ENCODE measurements at places on chromosomes 4 and X. TPM values are rescaled to one million over a fixed set of nuclear protein-coding genes. Genes with fewer than 3 reads are reported as not detected.

GRCh38 chrX:9291629-9292028 lies 173.2 kb upstream of the TBL1X start:
- no peak overlapping the region for H3K4me3 ChIP-seq
- H3K36me3 ChIP-seq: no peaks in the 10 kb centered on the region
- no peaks in the 10 kb centered on the region for H3K4me1 ChIP-seq
- H3K27ac ChIP-seq: no peak overlapping the region
- peak; percentile 77 for DNase-seq
- H3K27me3 ChIP-seq: peaks cover 41% of the 10 kb centered on the region

- DNase-seq: no peak
- no peaks in the 10 kb centered on the region for H3K27me3 ChIP-seq
- H3K4me1 ChIP-seq: peaks cover 5% of the 10 kb centered on the region
- H3K27ac ChIP-seq: no peak overlapping the region
- H3K4me3 ChIP-seq: no peak overlapping the region
- H3K36me3 ChIP-seq: peaks cover 5% of the 10 kb centered on the region
These were observed 12.7 kb downstream of the NUDT6 start for GRCh38 chr4:122909683-122910082.

DNA sequence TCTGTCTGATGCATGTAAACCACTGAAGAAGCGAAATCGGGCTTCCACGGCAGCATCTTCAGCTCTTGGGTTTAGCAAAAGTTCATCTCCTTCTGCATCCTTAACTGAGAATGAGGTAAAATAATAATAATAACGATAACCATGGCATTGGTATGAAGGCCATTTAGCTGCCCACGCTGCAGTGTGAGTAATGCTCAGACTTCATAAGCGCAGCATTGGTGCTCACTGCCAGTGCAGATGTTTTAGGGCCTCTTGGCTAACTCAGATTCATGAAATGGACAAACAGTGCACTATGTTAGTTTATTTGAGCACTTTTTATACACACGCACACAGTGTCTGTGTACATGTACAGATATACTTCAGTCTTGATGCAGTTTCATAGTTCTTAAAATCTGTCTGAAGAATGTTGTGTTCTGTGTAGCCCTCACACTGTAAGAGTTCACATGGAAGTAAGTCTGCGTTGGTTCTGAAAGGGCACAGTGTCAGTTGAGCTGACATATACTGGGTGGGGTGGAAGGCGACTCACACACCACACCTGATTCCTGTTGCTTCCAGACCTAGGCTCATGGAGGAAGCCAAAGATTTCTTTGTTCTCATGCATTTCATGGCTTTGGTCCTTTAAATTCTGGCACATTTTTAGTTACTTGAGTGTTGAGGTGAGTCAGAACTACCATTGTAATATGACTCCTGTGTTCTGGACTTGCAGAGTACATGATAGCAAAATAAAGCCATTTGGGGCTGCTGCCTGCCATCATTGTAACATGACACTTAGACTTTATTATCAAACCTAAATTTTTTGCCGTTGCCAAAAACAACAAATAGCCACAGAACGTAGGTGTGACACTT lies 68.7 kb downstream of the NSD2 start:
- no peak for DNase-seq

- H3K27me3 ChIP-seq: no peaks in the 10 kb centered on the region
- no peaks in the 10 kb centered on the region for H3K36me3 ChIP-seq
- no peaks in the 10 kb centered on the region for H3K4me1 ChIP-seq
These were observed 950.5 kb upstream of the HS3ST1 start for GRCh38 chr4:12379191-12379590.

DNA sequence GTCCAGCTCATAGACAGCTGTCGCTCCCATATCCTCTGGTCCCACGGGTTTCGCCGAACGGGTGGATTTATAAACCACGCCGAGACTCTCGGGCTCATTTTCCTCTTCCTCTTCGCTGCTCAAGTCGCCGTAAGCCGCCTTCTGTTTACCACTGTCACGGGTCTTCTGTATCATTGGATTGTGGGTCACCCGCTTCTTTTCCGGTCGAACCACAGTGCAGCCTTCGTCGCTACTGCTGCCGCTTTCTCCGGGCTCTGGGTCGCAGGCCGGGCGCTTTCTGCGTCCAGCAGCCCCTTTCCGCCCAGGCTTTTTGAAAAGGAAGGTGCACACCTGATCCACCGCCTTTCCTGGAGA lies 311 bp downstream of the RNF113A start:
- no peak for DNase-seq
- no peaks in the 10 kb centered on the region for H3K36me3 ChIP-seq
- no peaks in the 10 kb centered on the region for H3K27me3 ChIP-seq
- H3K4me3 ChIP-seq: peak overlapping the region; percentile 76
- H3K27ac ChIP-seq: peak overlapping the region; percentile 62

DNA sequence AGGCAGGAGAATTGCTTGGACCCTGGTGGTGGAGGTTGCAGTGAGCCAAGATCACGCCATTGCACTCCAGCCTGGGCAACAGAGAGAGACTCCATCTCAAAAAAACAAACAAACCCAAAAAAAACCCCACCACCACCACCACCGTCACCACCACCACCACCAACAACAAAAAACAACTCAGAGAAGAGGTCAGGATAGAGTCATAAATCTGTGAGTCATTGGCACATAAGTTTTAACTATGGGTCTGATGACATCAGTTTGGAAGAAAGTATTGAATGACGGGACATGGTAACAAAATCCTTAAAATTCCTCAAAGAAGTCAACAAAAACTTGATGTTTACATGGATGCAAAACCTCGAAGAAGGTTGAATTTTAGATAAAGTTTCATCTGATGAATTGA lies 288.0 kb upstream of the SFRP2 start:
- no peaks in the 10 kb centered on the region for H3K27me3 ChIP-seq
- H3K36me3 ChIP-seq: no peaks in the 10 kb centered on the region
- no peak overlapping the region for H3K27ac ChIP-seq
- no peak for DNase-seq

DNA sequence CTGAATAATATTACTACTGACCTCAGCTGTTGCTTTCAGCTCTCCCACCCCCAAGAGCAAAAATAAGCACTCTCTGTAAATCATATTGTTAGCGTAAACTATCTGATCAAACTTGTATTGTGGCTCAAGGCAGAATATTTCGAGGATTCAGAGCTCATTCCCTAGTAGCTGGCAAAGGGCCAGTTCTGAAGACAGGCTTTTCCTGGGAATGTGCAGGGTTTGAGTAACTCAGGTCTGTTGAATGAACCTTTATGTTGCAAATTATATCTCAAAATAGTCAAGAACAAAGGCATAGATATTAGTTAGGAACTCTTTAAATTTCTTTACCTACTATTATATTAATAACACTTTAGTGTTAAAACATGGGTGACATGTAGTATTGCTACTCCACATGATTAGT lies 454.9 kb downstream of the CCSER1 start:
- DNase-seq: no peak
- no peaks in the 10 kb centered on the region for H3K4me1 ChIP-seq
- H3K27me3 ChIP-seq: no peaks in the 10 kb centered on the region
- H3K36me3 ChIP-seq: no peaks in the 10 kb centered on the region
- H3K4me3 ChIP-seq: no peak overlapping the region

GRCh38 chr4:7747062-7747385 lies 192.6 kb downstream of the AFAP1 start:
- no peaks in the 10 kb centered on the region for H3K4me1 ChIP-seq
- no peaks in the 10 kb centered on the region for H3K27me3 ChIP-seq
- no peak for DNase-seq
- H3K36me3 ChIP-seq: no peaks in the 10 kb centered on the region

DNA sequence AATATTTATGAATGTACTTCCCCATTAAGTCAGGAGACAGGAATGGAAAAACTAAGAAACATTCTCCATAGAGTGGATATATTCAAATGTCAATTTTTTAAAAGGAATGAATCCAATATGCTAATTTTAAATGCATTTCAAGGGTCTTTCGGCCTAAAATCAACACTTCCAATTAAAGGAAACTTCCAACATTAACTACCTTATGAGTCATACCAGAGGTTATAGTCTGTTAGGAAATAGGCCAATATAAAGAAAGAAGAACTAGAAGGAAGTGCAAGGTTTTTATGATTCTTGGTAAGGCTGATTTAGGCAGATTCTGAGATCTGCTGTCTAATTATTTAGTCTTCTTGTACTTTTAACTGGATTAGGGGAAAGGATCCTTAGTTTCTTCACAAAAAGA lies 260.1 kb upstream of the EDNRA start:
- H3K27ac ChIP-seq: no peak overlapping the region
- no peak overlapping the region for H3K4me3 ChIP-seq
- H3K36me3 ChIP-seq: no peaks in the 10 kb centered on the region
- no peak for DNase-seq

DNA sequence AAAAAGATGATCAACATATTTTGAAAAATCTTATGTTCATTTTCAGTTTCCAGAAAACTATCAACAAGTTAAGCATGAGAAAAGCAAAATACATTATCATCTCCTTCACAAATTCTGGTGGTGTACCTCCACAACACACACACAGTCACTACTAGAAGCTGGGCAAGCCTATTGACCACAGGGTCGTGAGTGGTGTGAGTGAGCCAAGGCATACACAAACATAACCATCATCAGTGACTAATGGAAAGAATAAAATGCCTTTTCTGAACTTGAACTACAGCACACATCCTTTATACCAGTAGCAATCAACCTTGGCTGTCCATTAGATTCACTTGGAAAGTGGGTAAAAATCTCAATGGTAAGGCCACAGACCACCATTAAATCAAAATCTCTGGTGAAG lies 180.2 kb downstream of the FAM47B start:
- no peak overlapping the region for H3K27ac ChIP-seq
- H3K27me3 ChIP-seq: no peaks in the 10 kb centered on the region
- no peak for DNase-seq
- no peak overlapping the region for H3K4me3 ChIP-seq
- H3K36me3 ChIP-seq: no peaks in the 10 kb centered on the region
- H3K4me1 ChIP-seq: no peaks in the 10 kb centered on the region

DNA sequence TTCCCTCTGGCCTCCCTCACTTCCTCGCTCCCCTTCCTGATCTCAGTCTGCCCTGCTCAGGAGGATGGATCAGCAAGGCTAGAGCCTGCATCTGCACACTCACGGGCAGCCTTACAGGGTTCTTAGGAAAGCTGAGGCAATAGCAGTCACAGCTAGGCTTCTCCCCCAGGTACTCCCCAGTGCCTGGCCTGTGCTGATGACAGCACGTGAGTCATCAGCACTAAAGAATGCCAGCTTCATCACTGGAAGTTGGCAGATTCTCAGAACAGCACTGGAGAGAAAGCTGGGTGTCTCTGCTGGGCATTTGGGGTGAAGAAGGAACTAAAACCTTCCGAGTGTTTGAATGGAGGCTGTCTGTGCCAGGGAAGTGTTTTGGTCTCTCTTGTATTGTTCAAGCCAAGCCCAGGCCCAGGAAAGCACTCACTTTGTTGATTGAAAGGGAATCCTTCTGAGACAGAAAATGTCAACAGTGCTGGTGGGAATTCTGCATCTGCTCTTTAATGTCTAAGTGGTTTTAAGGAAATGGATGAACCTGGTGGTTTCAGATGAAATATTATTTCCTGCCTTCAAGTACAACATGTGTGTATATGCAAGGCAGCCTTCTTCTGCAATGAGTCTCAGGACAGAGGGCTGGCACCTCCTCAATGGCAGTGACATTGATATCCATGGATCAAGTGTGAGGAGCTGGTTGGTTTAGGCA lies 73.0 kb upstream of the SCOC start:
- no peak for DNase-seq
- no peak overlapping the region for H3K4me3 ChIP-seq
- no peak overlapping the region for H3K27ac ChIP-seq
- peaks cover 24% of the 10 kb centered on the region for H3K4me1 ChIP-seq

GRCh38 chr4:25223802-25224375 lies 9.9 kb upstream of the PI4K2B start:
- no peaks in the 10 kb centered on the region for H3K27me3 ChIP-seq
- DNase-seq: peak; percentile 44
- H3K4me1 ChIP-seq: no peaks in the 10 kb centered on the region

GRCh38 chr4:52704661-52705060 lies 45.6 kb upstream of the USP46 start:
- no peak overlapping the region for H3K27ac ChIP-seq
- H3K27me3 ChIP-seq: no peaks in the 10 kb centered on the region
- H3K4me3 ChIP-seq: no peak overlapping the region
- no peak for DNase-seq

DNA sequence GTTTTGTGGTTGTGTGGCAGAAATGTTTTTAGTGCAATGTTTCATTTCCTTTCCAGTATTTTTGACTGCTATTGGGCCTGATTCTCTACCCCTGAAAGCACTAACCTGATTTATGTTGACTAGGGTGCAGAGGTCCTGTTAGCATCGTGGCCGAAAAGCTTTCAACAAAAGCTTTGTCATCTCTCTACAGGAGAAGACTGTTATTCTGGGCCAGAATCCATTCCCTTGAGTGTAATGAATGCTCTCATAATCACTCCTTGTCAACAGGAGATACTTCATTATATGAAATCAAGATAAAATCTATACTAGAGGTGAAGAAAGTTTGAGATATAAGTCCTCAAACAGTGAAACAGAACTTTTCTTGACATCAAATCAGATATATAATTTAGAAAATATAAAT lies 195.5 kb downstream of the ZNF330 start:
- no peak for DNase-seq
- H3K27me3 ChIP-seq: no peaks in the 10 kb centered on the region
- H3K27ac ChIP-seq: no peak overlapping the region
- H3K36me3 ChIP-seq: no peaks in the 10 kb centered on the region

GRCh38 chr4:81919810-81920209 lies 448.1 kb upstream of the RASGEF1B start:
- no peaks in the 10 kb centered on the region for H3K27me3 ChIP-seq
- no peak overlapping the region for H3K27ac ChIP-seq
- DNase-seq: no peak
- H3K4me1 ChIP-seq: peaks cover 4% of the 10 kb centered on the region

GRCh38 chrX:153969904-153970356 lies 1.7 kb downstream of the HCFC1 start:
- H3K4me1 ChIP-seq: peaks cover 21% of the 10 kb centered on the region
- H3K36me3 ChIP-seq: no peaks in the 10 kb centered on the region
- H3K27me3 ChIP-seq: no peaks in the 10 kb centered on the region
- no peak for DNase-seq
- H3K4me3 ChIP-seq: peak overlapping the region; percentile 80
- H3K27ac ChIP-seq: no peak overlapping the region

DNA sequence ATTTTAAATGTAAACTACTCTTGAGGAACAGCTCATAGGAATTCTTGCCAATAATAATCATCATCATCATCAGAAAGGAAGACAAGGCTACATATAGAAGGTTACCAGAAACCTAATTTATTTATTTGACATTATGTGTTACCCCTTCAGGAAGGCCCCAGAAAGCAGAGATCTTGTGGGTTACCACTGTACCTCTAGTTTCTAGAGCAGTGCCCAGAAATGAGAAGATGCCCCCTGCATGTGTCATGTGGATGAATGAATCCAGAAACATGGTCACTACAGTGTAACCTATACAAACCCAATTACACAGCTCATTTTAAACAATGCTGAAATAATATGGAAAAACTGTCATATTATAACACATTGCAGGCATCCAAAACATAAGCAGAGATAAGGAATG lies 70.4 kb downstream of the ARAP2 start:
- H3K27ac ChIP-seq: no peak overlapping the region
- H3K36me3 ChIP-seq: no peaks in the 10 kb centered on the region
- peaks cover 15% of the 10 kb centered on the region for H3K4me1 ChIP-seq
- H3K4me3 ChIP-seq: no peak overlapping the region
- no peaks in the 10 kb centered on the region for H3K27me3 ChIP-seq

The PAGE2 gene
- not detected for total RNA-seq

The CT55 gene
- not detected for total RNA-seq

The TRIML1 gene
- not detected for total RNA-seq

The FRYL gene
- total RNA-seq: 70.5 TPM

The ENPEP gene
- 1.5 TPM for total RNA-seq

The NHS gene
- 3.9 TPM for total RNA-seq

The OFD1 gene
- total RNA-seq: 36.0 TPM

The DDIT4L gene
- total RNA-seq: 26.9 TPM

The RIBC1 gene
- 0.62 TPM for total RNA-seq

The CLDN22 gene
- total RNA-seq: not detected
